ENCODE measurements at places on chromosomes 5 and 9.

- DNase-seq = no peak
Observed at GRCh38 chr5:75214928-75215327, 21.8 kb downstream of the ANKRD31 start.

DNA sequence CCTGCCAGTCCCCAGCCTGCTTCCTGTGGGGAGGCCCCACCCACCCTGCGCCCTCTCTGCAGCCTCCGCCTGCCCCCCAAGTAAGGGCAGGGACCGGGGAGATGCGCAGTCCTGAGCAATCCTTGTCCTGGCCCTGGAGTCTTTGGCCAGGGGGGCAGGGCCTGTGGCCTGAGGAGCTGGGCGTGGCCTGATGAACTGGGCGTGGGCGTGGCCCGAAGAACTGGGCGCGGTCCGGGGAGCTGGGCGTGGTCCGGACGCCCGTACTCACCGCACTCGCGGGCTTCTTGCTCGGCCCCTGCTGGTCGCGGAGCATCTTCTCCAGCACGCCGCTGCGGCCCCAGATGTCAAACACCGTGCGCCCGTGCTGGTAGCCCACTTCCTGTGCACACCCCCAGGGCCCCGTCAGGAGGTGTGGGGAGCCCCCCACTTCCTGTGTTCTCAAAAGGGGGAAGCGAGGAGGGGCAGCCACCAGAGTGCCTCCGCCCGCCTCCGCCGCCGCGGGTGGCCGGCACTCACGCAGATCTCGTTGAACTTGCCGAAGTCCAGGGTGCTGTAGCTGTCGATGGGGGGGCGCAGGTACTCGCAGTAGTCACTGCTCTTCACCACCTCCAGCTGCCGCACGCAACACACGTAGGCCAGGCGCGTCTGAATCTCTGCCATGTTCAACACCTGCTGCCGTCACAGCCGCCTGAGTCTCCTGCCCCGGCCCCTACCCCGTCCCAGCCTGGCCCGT lies 2.7 kb upstream of the NSMF start:
- peak; percentile 37 for DNase-seq

DNA sequence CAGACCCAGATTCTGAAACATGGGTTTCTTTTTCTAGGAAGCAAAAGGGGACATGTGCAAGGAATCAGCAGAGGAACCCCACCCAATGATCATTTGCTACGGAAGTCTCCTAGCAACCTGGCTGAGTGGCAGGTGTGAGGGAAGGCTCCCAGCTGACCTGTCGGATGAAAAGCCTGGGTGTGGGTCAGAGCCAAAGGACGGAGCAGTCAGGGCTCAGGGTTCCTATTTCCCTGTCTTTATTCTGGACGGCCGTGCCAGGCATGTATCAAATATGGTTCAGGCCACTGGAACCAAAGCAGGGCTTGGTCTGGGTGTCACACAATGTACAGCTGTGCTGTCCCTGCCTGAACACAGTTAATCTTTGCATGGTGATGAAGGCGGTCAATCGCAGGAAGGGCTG lies 20.1 kb downstream of the STK10 start:
- no peak for DNase-seq

DNA sequence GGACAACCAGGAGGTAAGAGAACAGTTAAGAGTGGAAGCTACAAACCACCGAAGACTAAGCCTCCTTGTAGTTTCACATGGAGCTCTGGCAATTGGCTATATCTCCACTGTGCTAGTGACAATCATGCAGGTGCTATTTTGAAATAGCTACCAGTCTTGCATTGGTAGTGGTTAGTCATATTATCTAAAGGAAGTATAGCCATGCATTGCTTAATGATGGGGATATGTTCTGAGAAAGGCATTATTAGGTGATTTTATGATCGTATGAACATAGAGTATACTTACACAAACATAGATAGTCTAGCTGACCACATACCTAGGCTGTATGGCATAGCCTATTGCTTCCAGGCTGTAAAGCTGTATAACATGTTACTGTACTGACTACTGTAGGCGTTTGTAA lies 28.4 kb downstream of the HSDL2 start:
- no peak for DNase-seq

All from stimulated activated CD4-positive, alpha-beta T cell treated with anti-CD3 and anti-CD28 coated beads, TNF-alpha, amount 100 ng/mL, for 4 hours (primary cell).